ENCODE measurements at places on chromosomes 11 and 22.

DNA sequence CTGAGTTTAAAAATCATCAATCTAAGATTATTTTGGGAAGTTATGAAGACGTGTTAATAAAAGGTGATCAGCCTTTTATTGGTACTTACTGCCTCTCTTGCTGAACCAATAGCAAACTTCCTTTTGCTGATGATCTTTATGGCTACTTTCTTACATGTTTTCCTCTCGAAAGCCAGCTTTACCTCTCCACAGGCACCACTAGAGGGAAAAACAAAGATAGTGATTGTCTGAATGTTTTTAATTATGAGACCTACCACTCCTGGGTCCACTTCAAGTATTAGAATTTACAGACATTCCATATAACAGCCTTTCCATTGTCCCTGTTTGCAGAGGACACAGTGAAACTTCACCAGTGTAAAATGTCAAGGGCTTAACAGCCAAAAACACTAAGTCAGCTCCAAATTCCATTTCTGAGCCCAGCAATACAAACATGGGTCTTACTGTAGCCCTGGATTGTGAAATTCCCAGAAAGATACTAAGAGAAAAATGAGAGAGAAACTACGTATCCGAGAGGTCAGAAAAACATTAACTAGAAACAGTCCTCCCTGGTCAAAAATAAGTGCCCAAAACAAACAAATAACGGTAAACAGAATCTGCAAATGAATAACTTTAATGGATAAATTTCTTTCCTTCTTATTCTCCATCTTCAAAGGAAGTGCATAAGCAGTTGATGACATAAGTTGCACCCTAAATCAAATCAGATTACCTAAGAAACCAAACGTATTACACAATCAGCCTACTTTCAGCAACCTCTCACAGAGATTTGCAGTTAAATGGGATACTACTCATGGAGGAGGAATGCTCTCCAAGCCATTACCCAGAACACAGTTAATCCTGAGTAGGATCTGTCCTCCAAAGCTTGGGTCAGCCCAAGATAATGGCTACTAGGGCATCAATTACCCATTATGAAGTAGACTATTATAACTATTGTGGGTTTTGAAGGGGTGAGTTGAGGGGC is 29.5 kb downstream of the CHEK2 start:
- DNase-seq = no peak

DNA sequence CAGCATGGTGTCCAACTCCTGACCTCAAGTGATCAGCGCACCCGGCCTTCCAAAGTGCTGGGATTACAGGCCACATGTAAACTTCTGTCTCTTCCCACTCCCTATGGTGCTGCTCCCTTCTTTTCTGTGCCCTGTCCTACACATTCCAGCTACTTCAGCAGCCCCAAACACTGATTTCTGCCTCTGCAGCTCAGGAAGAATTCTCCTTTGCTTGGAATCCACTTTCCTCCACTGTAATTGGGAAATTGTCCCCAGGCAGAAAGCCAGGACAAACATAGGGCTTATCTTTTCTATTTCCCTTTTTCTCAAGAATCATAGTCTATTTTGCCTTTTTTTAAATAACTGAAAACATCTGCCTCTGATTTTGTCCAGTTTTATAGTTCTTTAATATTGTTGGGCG is 21.3 kb upstream of the DRG1 start:
- no peak for DNase-seq

DNA sequence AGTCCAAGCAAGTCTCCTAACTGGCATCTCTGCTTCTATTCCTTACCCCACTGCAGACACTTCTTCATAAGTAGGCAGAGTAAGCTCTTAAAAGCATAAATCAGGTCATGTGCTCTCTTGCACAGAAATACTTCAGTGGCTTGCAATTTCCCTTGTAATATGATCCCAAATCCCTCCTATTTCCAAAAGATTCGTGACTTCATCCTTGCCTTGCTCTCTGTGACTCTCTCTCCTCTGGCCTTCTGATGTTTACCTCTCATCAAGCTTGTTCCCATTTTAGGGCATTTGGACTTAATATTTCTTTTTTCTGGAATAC is 37.4 kb upstream of the NCR3LG1 start:
- DNase-seq = no peak

GRCh38 chr11:44147751-44148150 is 52.3 kb downstream of the EXT2 start:
- DNase-seq = no peak

- no peak for DNase-seq
Observed at GRCh38 chr22:44918925-44919392, 90.8 kb downstream of the PHF21B start.

DNA sequence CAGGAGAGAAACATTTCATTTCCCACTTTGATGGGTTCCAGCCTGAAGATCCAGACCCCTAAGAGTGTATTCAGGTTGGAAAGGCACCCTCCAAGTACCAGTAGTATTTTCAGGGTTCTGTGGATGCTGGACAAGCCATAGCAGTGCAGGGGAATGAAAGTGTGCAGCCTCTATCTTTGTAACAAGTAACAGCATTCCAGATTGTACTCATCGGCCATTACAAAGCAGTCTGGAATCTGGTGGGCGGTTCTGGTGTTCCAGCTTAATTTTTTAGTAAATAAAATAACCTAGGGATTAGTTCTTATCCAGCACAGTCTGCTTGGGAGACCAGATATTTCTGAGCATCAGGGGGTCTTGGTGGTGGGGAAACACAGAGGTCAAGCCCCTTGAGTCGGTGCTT is 22.6 kb downstream of the APLNR start:
- DNase-seq = no peak

- no peak for DNase-seq
Observed at GRCh38 chr11:96361778-96362177, 18.8 kb upstream of the MAML2 start.
